Tibial nerve (tissue), 4 donors: ENCODE measurements at places on chromosomes 1 and 21.

DNA sequence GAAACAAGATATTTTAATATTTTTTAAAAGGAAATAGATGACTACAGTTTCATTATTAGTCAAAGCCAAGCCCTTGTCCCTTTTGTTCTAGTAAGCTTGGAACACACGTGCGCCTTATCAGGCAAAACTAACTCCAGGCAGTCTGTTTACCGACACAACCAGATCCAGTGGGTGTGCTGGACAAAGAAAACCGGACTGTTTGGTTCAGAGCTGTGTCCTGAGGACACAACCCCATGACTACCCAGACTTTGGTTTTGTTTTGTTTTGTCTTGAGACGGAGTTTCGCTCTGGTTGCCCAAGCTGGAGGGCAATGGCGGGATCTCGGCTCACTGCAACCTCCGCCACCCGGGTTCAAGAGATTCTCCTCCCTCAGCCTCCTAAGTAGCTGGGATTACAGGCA lies 13.9 kb upstream of the RHOU start:
- no peak for DNase-seq

GRCh38 chr1:243475966-243476365 lies 220.1 kb downstream of the SDCCAG8 start:
- no peak for DNase-seq

- no peak for DNase-seq
Measured at GRCh38 chr1:89451011-89451410, 73.6 kb upstream of the LRRC8B start.

GRCh38 chr1:2148691-2149090 lies 45.9 kb downstream of the FAAP20 start:
- no peak for DNase-seq

DNA sequence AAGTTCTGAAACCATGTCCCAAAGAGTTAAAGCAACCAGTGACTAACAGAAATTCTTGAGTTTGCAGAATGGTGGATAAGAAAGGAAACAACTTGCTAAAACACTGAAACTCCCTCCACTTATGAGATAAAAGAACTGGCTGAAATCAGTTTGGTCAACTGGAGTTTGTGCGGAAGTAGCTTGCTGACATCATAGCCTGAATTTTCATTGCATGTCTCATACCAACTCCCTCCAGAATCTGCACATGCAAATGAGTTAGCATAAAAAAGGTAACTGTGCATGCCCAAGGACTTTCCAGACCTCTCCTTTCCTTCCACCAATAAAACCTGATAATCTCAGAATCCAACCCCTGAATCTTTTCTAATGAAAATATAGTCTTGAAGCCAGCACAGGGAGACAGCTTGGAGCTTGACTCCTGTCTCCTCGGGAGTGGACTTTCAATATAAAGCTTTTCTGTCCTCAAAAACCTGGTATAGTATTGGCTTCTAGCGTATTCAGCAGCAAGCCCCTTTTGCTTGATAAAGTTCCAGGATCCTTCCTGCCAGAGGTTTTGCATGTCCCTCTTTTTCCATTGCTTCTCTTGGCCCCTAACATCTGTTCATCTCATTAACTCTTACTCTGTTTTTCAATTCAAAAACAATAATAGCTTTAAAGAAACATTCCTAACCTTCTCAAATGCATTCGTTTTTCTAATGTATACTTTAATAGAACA lies 785.8 kb upstream of the ADGRL4 start:
- no peak for DNase-seq

DNA sequence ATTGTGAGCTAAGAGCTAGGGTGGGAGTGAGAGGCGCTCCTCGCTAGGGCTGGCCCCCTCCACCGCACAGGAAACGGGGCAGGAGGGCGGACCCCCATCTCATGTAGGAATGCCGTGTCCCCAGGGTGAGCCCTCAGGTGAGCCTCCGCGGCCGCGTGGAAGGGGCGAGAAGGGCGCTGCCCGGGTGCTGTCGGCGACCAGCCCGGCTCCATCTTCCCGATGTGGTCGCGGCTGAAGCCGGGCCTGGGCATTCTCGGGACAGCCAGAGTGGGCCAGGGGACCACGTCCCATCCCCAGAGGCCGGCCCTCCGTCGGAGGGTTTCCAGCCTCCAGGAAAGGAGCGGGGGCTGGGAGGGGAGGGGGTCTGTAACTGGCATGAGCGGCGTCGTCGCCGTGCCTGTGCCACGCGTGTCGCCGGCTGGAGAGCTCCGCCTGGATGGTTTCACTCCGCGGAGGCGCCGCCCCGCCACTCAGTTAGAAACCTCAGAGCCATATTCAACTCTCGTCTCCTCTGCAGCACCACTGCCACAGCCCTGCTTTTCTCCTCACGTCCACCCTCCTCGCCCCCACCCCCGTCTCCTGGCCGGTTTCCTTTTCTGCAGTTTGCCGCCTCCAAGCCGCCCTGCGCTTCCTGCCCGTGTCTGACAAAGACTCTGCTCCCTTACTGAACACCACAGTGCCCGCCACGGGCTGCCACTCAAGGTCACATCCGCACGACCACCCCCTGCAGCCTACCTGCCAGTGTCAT lies at the start of gene TMEM269:
TMEM269 (plus strand) TSS at position 46 of the 748 bp plus-strand sequence. CDS start 4,903 bp downstream, outside the sequence.
- DNase-seq = no peak

DNA sequence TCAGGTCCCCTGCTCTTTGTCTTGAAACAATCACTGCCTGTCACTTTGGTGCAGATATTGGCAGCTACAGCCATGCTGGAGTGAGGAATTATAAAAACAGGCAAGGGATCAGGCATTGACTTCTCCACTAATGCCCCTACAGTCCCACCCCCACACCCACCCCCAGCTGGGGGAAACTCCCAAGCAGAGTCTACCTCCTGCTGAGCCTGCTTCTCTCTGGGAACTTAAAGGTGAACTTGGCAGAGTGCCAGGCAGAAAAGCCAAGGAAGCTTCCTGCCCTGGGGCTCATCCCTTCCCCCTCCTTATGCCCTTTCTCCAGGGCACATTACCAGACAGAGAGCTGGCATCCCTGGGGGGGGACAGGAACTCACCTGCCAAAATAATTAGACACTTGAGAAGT lies 6.7 kb downstream of the NCMAP start:
- no peak for DNase-seq

GRCh38 chr1:71424536-71424935 lies 343.7 kb upstream of the ZRANB2 start:
- no peak for DNase-seq

DNA sequence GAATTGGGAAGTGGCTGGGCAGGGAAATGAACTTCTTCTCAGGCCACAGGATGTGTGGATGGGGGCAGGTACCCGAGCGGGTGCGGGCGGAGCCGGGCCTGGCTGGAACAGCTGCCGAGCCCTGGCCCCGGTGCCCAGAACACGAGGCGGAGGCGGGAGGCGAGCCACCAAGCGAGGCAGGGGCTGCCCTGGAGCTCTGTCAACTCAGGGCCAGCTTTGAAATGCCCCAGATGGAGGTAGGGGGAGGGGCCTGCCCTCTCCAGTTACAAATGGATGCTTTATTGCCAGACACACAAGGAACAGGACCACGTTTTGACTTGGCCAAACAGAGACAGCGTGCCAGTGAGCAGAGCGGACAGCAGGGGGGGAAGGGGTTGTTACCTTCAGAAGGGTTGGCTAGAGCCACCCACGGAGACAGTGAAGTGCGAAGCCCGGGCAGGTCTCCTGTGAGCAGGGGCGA lies 240.4 kb downstream of the SDCCAG8 start:
- no peak for DNase-seq

- no peak for DNase-seq
Measured at GRCh38 chr1:111199881-111200801, at the start of gene DENND2D. TSS of gene DENND2D (minus strand) at chr1:111200646. CDS start at chr1:111200459, 187 bp downstream.

DNA sequence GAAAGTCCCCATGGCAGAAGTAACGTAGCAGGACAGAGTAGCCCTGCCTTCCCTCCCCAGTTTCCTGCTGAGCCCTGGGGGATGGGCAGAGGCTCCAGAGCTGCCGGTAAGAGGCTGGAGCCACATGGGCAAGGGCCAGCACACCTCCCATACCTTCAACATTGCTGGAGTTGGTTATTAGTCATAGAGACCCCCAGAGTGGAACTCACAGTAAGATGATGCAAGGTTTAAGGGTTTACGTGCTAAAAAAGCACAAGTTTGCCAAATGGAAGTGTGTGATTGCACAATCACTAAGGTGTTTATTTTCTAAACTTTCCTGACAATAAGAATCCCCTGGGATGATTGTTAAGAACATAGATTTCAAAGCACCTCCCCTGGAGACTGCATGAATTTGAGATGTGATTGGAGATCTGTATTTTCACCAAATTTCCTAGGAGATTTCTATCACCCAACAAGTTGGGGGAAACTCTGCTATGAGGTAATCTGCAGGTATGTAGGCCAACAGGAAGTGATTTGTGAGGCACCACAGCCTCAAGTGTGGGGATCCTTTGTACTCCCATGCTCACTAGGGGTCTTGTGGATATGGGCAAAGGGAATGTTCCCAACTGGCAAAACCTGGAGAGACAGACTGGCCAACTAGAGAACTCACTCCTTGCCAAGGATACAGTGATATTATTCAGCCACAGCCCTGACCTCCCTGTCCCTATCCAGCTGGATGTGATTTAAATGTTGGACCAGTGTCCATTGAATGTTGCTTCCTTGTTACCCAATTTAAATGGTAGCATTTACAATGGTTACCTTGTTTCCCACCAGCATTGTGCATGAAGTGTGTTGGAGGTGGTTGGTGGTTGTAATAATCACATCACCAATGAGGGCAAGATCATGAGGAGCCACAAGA lies 37.1 kb upstream of the CSF1 start:
- no peak for DNase-seq

GRCh38 chr21:15275615-15276235 lies 210.9 kb upstream of the NRIP1 start:
- DNase-seq = no peak

- DNase-seq = peak; percentile 1
Measured at GRCh38 chr1:36889478-36890226, 144.7 kb downstream of the GRIK3 start.

DNA sequence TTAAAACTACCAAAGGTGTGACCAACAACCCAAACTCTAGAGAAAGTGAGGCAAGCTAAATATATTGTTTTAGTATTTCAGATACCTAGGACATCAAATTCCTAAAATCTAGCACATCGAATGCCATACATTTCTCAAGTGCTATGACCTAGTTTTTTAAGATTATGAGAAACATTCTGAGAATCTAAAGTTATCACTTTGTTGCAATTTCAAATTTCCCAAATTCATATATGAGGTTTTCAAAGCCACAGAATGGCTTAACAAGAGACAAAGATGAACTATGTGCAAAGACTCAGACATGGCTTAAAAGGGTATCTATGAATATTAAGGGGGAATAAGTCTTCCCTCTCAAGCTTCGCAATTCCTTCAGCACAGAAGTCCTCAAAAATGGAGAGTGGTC lies 6.8 kb downstream of the SCYL3 start:
- DNase-seq = no peak

- DNase-seq = peak; percentile 32
Measured at GRCh38 chr1:145918992-145919939, 749 bp upstream of the PEX11B start.

DNA sequence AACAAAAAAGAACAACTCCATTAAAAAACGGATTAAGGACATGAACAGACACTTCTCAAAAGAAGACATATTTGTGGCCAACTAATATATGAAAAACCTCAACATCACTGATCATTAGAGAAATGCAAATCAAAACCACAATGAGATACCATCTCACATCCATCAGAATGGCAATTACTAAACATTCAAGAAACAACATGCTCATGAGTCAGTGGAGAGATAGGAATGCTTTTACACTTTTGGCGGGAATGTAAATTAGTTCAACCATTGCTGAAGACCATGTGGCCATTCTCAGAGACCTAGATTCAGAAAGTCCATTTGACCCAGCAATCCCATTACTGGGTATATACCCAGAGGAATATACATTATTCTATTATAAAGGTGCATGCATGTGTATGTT lies 1442.6 kb upstream of the B3GALT2 start:
- DNase-seq = no peak

- DNase-seq = no peak
Measured at GRCh38 chr21:36757196-36757595, 58.3 kb downstream of the SIM2 start.

DNA sequence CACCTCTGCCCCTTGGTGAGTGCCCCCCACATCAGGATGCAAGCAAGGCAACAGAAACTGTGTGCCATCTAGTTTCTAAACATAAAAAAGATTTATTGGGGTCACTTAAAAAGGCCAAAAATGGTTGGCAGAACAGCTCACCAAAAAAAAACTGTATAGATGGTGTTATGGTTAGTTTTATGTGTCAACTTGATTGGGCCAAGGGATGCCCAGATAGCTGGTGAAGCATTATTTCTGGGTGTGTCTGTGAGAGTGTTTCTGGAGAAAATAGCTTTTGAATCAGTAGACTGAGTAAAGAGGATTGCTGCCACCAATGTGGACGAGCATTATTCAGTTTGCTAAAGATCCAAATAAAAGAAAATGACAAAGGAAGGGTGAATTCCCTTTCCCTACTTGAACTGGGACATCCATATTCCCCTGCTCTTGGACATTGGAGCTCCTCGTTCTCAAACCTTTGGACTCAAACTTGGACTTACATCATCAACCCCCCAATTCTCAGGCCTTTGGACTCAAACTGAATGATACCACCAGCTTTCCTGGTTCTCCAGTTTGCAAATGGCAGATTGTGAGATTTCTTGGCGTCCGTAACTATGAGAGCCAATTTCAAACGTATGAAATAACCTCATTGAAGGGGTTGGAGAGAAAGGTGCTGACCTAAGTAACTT lies 16.9 kb downstream of the CAPN9 start:
- DNase-seq = no peak

DNA sequence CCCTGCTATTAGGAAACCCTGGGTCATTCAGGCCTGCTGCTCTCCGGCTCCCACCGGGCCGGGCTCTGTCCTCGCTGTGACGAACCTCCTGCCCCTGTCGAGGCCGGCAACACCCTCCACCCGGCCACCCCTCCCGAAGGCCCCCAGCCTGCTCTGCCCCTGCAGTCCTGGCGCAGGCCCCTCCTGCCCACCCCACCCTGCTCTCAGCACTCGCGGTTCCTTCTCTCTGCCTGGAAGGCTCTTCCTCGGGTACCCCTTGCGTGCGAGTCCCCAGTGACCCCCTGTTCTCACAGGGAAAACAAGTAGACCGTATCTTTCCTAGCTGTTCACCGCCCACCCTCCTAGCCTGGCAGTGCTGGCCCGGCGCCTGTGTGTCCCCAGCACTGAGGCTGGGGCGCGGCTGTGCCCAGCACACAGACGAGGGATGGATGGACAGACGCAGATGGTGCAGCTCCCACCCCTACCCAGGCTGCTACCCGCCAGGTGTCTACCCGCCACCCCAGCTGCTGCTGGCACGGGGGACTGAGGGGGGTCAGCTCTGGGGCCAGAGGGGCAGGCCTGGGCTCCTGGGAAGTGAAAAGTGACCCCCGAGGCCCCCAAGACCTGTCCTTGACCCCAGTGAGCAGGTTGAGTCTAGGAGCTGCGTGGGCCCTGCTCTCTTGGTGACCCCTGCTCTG lies 3.1 kb upstream of the VWA1 start:
- no peak for DNase-seq

GRCh38 chr1:159201642-159202041 lies 3.0 kb upstream of the ACKR1 start:
- no peak for DNase-seq

DNA sequence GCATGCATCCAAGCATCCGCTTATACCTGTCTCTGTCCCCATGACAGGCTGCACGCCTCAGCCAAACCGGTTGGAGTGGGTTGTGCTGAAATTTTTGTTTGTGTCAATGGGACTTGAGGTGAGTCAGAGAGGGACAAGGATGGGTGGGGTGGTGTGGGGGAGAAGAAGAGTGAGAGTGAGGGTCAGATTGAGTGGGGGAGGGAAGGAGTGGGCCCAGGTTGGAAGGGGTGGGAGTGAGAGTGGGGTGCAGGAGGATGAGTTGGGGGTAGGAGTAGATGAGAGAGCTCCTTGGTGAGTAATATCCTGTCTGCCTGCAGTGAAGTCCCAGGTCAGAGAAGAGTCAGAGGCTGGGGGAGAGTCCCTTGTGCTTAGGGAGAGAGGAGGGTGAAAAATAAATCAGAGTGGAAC lies 3.3 kb upstream of the NECTIN4 start:
- DNase-seq = no peak
